Stimulated activated CD8-positive, alpha-beta memory T cell treated with anti-CD3 and anti-CD28 coated beads, Interleukin-4, amount 100 ng/mL, for 1 hour (primary cell): ENCODE measurements at places on chromosomes 11 and 22.

DNA sequence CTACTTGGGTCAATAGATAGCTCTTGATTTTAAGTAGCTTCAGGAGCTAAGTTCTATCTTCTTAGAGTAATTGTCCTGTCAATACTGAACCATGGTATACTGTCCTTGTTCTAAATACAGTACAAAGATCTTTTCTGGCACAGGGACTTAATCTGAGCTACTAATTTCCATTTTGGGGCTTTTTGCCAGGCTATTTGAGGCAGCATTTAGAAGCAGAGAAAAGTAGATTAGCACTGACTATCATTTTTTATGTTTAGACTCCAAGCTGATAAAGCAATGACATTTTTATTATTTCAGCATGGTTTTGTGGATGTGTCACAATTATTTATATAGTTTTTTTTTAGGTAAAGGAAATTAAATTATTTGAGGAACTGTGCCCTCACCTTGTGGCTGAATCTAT, 163.2 kb downstream of the FAT3 start:
- no peak for DNase-seq

- DNase-seq = no peak
Observed at GRCh38 chr22:19098157-19098556, 24.1 kb downstream of the DGCR2 start.

DNA sequence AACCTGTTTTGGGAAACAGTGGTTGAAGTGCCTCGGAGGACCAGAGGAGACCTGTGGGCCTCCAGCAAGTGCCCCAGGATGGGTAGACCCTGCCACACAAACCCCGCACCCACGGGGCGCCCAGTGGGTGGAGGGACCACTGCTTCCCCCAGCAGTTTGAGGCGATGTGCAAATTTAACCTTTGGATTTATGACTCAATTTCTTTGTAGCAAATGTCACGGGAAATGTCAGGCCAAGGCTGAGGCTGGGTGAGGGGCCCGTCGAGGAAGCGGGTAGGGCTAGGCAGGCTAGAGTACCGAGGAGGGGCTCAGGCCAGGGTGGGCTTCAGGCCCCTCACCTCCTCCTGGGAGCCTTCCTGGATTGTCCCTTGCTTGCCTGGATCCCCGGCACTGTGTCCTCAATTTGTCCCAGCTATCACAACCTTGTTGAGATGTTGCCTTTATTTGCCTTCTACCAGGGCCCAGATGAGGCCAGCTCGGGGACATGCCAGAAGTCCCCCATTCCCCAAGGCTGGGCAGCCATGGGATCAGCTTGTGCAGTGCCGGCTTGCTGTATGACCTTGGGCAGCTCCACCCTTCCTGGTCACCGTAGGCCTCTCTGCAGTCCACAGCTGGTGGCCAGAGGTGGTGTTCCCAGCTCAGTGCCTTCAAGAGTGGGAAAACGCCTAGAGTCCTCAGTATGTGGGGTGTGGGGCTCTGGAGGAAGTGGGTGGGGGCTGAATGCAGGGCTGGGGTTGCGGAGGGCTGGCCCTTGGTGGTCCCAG, 39.5 kb upstream of the PRODH start:
- DNase-seq = no peak

- DNase-seq = no peak
Observed at GRCh38 chr22:22371031-22371541, 126.5 kb downstream of the VPREB1 start.

DNA sequence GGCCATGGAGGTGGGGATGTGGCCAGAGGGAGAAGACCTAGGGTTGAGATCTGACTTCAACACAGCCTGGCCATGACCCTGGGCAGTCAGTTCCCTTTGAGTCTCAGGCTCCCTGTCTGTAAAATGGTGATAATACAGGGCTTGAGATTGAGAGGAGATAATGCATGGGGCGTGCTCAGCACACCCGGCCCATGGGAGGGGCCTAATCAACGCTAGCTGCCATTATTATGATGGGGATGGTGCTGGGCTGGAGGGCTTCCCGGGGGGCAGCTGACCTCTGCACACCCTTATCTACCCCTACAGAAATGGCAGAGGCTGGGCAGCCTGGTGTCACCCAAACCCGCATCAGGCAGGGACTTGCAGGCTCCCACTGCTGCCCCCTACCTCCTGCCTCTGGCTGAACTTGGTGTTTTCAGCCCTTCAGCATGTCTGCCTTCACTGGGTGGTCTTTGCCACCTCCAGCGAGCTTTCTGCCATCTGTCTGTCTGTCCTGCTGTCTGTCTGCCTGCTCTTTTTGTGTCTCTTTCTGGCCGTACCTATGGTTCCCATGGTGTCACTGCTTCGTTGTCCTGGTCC, 84.5 kb downstream of the CACNA1I start:
- no peak for DNase-seq
